NCI-H69 (cell line): ENCODE measurements at places on chromosomes 7 and 10.

DNA sequence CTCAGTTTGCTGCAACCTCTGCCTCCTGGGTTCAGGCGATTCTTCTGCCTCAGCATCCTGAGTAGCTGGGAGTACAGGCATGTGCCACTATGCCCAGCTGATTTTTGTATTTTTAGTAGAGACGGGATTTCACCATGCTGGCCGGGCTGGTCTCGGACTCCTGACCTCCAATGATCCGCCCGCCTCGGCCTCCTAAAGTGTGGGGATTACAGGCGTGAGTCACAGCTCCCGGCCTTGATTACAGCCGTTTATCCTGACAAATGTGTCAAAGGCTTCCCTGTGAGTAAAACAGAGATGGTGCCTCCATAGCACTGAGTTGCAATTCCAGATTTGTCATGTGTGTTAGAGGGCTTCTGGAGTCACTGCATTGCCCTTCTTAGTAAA lies 273.7 kb downstream of the CCDC3 start:
- no peak for DNase-seq

GRCh38 chr7:157517782-157518513 lies 181.1 kb downstream of the DNAJB6 start:
- no peak for DNase-seq

DNA sequence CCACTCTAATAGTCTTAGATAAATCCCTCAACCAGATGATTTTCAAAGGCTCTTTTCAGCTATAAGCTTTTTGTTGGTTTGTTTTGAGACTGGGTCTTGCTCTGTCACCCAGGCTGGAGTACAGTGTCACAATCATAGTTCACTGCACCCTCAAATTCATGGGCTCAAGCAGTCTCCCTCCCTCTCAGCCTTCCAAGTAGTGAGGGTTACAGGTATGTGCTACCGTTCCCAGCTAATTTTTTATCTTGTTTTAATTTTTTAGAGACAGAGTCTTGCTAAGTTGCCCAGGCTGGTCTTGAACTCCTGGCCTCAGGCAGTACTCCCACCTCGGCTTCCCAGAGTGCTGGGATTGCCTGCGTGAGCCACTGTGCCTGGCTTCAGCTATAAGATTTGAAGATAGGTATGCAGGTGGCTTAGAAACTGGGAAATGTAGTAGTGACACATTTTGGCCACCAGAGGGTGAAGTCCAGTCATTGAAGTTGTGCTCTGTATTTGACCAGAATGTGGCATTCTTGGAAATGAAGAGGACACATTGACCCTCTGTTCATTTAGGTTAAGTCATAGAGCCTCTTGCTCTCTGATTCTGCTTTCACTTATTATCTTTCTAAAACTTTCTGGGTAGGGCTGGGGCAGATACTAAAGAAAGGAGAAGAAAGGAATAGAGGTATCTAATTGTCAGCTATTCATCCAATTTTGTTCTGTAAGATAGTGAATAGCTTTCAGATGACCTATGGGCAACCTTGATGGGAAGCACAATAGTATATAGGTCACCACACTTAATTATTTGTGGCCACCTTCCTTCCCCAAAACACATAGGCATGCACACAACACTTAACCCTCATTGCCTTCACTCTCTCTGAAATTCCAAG lies 36.0 kb downstream of the R3HCC1L start:
- peak; percentile 56 for DNase-seq

DNA sequence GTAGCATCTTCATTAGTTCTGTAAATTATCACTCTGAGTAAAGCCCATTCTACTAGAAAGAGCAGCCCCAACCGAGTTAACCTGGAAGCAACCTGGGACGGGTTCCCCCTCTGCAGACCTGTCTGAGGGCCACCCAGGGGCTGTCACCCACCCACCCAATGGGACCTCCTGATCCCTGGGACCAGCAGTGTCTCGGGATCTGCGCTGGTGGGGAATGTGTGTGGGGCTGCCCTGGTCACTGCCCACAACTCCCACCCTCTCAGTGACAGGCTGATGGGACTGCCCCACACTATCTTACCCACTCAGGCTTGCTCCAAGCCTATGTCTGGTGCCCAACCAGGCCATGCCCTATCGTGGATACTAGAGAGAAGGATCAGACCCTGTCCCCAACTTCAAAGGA lies 215.0 kb downstream of the GRID1 start:
- no peak for DNase-seq

GRCh38 chr10:23966504-23967051 lies 242.4 kb upstream of the KIAA1217 start:
- DNase-seq = no peak

- DNase-seq = no peak
Measured at GRCh38 chr10:12566161-12567115, 217.1 kb downstream of the CAMK1D start.

DNA sequence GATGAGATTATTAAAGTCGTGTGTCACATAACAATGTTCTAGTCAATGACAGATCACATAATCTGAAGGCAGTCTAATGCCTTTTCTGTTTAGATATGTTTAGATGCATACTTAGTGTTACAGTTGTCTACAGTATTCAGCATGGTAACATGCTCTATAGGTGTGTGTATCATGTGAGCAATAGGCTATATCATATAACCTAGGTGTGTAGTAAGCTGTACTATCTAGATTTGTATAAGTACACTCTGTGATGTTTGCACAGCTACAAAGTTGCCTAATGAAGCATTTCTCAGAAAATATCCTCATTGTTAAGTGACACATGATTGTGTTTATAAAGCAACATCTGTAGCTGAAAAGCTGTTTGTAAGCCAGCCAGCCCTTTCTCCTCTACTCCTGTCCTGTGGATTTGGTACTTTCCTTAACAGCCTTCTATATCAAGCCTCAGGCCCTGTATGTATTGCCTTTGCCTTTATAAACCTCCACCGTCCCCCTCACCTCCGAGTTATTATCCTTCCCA lies 6.3 kb downstream of the HECTD2 start:
- peak; percentile 56 for DNase-seq

- no peak for DNase-seq
Measured at GRCh38 chr7:100432053-100432452, 2.4 kb downstream of the MEPCE start.

DNA sequence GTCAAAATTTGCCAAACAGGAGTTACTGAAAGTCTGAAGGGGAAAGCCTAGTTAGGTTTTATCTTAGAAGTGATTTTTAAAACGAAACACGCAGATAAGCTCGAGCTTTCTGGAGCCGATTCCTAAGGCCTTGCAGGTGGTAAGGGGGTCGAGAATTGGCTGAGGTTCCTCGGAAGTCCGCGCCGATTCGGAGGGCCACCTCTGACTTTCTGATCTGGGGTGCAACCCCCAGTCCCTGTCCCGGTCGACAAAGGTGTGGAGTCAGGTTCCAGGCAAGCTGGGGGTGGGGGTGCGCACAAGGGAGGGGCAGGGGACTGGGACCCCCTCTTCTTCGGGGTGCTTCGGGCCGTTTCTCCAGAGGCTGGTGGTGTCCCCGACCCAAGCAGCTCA lies 701 bp upstream of the CUL1 start:
- peak; percentile 66 for DNase-seq

DNA sequence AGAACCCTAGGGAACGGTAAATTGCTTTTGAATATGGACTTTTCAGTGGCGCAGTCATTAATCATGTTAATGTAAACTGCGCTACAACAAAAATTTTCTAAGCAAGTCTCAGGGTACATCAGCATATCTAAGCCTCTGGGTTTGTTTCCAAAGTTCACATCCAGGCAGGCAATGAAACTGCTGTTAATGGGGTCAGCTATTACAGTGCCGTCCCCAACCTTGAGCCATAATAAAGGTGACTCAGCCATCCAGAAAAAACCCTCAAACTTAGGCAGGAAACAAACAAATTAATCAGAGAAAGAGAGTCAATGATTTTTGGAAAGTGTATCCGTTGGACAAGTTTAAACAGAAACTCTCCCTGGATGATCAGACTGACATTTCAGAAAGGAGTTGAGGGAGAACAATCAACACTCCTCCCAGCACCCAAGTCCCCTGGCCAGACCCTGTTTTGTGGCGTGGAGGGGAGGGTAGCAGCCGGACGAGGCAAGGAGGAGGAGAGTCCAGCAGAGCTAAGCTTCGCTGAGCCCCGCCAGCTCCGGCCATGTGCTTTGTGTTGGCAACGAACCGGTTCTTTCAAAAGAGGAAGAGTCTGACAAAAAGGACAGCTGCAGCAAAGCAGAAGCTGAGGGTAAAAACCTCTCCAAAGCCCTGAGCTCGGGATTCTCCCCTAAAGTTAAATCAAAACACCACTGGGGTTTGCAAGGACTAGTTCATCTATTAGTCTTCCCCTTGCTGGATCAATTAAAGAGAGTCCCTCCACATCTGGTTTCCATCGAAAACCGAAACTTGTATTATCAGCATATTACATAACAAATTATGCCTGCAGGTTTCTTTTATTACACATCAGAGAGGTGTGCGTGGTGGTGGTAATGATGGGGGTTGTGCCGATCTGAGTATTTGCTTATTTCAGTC lies 3.6 kb downstream of the FAM53B start:
- DNase-seq = peak; percentile 45

- DNase-seq = no peak
Measured at GRCh38 chr7:153320005-153320404, 560.5 kb downstream of the ACTR3B start.

DNA sequence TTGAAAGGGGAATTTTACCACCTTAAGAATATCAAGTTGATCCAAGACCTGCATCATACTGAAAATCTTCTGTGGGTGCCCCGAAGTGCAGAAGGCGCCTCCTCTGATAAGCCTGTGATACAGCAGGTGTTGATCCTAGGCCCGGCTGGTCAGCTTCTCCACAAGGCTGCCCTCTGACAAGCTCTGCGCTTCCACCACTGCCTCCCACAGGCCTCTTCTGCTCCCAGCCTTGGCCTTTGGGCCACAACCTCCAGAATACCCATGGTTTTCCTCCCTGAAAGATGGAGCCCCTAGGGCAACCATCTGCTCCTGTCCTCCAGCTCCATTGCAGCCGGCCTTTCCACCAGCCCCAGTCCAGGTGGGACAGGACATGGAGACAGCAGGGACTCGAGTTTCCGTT lies 5.6 kb upstream of the OGDHL start:
- no peak for DNase-seq

DNA sequence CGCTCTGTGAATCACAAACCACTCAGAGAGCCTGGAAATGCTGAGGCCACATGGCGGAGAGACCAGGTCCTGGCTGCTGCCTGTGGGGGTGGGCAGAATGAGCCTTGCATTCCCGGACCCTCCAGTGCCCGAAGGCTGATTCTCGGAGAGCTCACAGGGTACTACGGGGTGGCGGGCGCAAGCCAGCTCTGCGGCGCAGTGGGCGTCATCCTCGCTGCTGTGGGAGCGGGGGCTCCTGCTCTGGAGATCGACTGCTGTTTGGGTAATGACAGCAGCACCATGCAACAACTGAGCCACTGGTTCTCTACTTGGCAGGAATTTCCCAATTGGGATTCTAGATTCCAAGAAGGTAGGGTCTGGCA lies 108.0 kb downstream of the PTPRN2 start:
- DNase-seq = no peak

DNA sequence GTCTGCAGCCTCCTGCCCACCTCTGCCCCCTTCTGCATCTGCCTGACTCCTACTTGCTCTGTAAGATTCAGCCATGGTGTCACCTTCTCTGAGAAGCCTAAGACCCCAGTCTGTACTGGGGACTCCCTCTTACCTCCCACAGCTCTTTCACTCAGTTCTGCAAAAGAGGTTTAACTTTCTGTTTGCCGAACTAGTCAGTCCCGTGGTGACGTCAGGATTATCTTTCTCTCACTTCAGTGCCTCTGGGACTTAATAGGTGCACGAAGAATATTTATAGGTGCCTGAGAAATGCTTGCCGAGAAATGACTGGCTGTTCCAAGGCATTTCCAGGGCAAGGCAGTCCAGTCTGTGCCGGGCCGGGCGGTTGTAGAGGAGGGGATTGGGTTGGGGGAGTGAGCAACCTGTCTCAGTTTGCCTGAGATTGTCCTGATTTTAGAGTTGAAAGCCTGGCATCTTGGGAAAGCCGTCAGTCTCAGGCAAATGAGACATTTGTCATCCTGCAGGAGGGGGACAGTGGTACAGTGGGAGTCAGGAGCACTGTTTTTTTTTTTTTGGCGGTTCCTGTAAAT lies 227.5 kb upstream of the NPVF start:
- no peak for DNase-seq

GRCh38 chr7:4024133-4024532 lies 658.0 kb upstream of the FOXK1 start:
- no peak for DNase-seq

DNA sequence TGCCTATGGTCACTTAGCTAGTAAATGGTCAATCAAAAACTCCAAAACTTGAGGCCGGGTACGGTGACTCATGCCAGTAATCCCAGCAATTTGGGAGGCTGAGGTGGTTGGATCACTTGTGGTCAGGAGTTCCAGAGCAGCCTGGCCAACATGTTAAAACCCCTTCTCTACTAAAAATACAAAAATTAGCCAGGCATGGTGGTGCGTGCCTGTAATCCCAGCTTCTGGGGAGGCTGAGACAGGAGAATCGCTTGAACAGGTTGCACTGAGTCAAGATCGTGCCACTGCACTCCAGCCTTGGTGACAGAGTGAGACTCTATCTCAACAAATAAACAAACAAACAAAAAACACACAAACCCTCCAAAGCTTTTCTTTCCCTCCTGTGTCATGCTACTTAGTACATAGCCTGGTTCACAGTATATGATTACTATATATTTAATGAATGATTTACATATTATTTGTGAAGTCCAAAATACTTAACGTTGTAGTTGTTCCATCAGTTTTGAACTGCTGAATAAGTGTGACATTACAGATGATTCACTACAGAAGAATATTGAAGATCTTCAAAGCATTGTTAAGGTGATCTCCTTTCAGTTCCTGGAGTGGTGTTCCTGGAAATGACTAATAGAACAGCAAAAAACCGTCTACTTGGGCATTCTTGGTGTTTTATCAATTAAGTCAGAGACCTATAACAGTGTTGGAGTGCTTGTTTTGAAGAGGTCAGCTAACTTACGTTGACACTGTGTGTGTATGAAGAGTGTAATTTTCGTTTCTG lies 72.9 kb downstream of the ADK start:
- DNase-seq = no peak

- DNase-seq = no peak
Measured at GRCh38 chr7:74569501-74570075, 87.9 kb upstream of the GTF2I start.

DNA sequence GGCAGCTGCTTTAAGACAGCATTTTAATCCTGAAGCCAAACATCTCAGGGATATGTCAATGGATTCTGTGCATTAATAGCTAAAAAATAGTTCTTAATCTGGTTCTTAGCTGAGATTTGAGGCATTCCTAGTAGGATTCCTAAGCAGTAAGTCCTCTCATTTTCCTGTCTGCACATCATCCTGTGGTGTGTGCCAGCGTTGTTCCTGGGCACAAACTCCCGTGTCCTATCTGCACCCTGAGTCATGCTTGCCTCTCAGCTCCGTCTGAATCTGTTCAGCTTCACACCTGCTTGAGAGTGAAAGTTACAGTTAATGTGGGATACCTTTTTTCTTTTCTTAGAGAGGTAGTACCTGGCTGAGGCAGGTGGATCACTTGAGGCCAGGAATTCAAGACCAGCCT lies 19.5 kb downstream of the BAG3 start:
- no peak for DNase-seq

- DNase-seq = no peak
Measured at GRCh38 chr7:1748076-1748838, 78.2 kb downstream of the ELFN1 start.
